ENCODE measurements at places on chromosomes 13 and 19.

GRCh38 chr13:48808683-48809082 is 155.0 kb downstream of the CYSLTR2 start:
- no peak for DNase-seq

DNA sequence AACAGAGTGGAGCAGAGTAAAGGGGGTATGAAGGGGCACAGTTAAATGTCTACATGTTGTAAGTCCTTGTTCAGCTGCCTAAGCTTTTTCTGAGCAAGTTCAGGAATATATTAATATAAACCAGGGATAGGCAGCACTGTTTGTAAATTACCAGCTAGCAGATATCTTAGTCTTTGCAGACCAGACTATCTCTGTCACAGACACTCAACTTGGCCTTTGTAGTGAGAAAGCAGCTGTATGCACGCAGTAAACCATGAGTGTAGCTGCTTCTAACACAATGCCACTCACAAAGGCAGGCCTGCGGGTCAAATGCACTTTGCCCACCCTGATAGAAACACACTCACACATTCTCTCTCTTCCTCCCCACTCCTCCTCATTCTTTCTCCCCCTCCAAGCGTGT is 1016.9 kb downstream of the UQCRFS1 start:
- DNase-seq = no peak

GRCh38 chr13:73532987-73533510 is 474.2 kb downstream of the KLF5 start:
- no peak for DNase-seq

GRCh38 chr13:98478189-98479129 is 98.4 kb downstream of the STK24 start:
- no peak for DNase-seq

DNA sequence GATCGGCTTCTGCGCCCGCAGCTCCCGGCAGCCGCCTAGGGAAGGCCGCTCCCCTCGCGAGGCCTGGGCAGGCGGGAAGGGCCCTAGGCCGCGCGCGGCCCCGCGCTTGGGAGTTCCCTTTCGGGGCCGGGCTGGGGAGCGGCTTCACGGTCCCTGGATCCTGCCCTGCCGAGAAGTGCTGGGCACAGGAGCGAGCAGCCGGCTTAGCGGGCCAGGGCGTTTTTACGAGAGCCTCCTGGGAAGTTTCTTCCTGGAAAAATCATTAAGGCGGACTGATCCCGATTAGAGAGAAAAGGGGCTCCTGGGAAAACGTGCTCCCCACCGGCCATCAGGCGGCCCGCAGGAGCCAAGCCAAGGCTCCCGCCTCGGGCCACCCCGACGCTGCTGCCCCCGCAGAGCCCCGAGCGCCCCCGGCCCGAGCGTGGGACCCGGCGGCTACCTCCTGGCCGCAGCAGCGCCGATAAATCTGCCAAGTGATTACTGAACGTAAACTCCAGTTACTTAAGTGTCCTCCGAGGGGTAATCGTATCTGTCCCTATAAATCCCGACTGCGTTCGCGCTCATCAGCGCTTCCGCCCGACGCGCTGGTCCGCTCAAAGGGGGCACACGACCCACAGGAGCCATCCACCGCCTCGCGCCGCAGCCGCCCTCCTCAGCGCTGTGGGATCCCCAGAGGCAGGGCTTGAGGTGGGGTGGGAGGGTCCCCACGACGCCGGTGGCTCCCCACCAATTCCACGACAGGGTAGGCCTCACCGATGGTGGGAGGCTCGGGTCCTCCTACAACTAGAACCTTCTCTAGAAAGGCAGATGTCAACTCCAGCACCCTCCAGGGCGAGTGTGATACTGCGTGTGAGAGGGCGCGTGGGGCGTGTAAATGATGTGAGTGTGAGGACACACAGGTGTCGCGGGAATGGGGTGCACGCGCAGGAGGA is 2.8 kb downstream of the ZIC5 start:
- no peak for DNase-seq

DNA sequence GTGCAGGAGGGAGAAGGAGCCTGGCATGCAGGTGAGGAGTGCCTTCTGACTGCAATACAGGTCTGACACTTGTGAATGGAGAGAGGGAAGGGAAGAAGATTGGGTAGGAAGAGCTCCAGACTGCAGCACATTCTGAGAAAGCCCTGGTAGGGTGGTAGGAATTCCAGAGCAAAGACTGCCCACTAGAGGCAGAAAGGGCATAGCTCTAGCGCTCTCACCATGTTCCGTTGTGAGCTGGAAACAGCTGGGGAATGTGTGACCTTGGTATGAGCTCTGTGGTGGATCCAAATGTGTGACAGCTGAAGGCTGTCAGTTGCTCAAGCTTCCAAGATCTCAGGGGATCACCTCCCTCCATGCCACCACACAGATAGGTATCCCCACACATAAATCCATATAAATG is 2.9 kb upstream of the MTUS2 start:
- no peak for DNase-seq

DNA sequence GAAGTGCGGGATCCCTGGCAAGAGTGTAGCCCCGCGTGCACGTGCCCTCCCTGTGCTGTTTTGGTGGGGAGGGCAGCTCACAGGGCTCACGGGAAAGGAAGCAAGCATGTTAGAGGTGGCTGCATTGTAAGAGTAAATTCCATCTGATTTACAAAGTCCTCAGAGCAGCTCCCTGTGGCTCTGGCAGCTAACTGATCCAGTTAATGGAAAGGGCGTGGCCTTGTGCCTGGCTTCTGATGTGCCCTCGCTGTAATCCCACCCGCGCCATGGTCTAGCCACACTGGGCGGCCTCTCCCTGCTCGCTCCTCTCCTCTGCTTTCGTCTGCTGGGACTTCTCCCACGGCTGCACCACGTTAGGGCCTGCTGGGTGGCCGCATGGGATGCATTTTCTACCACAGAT is 258.5 kb downstream of the FGF9 start:
- DNase-seq = no peak

DNA sequence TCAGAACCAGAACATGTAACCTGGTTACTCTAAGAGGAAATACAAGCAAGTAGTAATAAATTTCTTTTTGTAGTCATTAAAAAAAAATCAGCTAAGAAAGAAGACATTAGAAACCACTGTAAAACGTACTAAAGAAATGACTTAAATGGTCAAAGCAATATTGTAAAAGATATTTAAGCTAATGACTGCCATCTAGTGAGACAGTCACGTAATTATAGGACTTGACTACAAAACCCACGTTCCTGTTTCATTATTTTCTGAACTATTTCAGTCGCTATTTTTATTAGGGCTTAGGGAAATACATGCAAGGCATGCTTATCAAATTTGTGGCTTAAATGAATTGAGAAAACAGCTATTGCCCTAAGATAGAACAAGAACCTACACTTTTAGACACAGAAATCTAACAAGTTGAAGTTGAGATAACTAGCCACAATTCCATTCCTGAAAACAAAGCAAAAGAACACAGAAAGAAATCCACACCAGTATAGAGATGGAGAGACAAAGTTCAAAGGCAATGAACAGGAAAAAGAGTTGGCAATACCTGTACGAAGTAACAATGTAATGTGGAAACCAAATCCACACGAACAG is 17.9 kb downstream of the ALG5 start:
- peak; percentile 37 for DNase-seq

GRCh38 chr19:29805031-29805965 is 6.5 kb upstream of the CCNE1 start:
- DNase-seq = no peak

DNA sequence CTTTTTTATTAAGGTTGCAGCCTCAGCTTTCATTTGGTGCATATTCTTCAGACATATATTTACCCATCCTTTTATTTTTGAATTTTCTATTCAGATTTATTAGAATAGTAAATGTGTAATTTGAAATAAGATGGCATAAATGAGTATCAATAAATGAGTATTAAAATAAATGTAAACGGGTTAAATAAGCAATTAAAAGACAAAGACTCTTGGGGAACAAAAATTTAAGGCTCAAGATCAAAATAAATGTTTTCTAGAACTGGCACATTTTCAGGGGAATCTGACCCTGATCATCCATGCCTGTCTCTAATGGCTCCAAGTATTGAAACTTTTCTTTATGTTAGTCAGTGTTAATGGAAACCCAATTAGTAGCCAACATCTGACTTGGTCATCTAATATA is 3.0 kb downstream of the OR10H3 start:
- DNase-seq = no peak

DNA sequence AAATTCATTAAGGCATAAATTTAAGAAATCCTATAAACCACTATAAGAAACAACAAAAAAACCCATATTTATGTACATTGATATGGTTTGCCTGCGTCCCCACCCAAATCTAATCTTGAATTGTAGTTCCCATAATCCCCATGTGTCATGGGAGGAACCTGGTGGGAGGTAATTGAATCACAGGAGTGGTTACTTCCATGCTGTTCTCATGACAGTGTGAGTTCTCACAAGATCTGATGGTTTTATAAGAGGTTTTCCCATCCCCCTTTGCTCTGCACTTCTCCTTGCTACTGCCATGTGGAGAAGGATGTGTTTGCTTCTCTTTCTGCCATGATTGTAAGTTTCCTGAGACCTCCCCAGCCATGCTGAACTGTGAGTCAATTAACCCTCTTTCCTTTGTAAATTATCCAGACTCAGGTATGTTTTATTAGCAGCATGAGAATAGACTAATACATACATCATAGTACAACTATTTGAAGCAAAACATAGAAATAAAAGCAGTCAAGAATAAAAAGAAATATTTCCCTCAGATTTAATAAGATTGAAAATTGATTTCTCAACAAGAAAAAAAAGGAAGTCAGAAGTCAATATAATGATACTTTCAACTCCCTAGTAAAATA is 209.0 kb upstream of the GPC6 start:
- no peak for DNase-seq

- no peak for DNase-seq
Measured at GRCh38 chr19:29384656-29385055, 141.1 kb upstream of the VSTM2B start.

GRCh38 chr13:110443622-110444225 is 117.8 kb downstream of the RAB20 start:
- no peak for DNase-seq

DNA sequence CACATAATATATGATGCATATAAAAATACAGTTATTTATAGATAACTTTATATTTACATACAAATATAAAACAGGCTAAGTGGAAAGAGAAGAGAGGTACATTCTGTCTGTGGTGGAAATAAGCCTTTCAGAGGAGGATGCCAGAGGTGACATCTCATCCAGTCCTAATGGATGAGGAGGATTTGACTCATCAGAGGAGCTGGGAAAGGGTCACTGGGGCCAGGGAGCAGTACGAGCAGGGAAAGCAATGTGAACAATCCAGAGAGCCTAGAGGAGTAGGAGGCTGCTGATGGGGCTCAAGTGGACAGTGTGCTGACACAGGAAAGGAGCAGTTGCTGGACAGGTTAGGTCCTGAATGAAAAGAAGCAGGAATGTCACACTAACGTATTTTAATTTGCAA is 18.6 kb downstream of the NALCN start:
- no peak for DNase-seq

DNA sequence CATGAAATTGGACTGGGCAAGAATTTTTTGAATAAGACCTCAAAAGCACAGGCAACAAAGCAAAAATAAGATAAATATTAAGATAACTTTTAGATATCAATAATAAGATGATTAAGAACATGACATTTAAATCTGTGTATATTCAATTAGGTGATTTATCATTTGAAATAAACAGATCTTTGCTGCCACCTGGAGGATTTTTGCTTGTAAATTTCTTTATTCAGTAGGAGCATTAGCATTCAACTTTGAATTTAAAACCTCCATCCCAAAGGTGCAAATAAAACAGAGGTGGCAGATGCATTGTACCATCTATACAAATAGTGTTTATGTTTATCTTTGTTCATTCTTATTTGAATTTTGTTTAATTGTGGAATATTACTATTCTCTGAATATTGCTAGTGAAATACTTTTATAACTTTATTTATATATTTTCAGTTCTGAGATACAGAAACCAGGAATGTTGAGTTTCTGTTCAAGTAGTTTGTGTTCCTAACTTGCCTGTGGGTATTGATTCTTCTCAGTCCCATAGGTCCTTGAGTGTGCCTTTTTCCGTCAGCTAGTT is 20.9 kb downstream of the COG6 start:
- DNase-seq = peak; percentile 12

GRCh38 chr13:80235967-80236302 is 105.0 kb downstream of the SPRY2 start:
- DNase-seq = no peak

- no peak for DNase-seq
Measured at GRCh38 chr19:28136796-28137195, 1076.2 kb downstream of the UQCRFS1 start.

- DNase-seq = no peak
Measured at GRCh38 chr19:5231857-5232678, 108.5 kb downstream of the PTPRS start.

DNA sequence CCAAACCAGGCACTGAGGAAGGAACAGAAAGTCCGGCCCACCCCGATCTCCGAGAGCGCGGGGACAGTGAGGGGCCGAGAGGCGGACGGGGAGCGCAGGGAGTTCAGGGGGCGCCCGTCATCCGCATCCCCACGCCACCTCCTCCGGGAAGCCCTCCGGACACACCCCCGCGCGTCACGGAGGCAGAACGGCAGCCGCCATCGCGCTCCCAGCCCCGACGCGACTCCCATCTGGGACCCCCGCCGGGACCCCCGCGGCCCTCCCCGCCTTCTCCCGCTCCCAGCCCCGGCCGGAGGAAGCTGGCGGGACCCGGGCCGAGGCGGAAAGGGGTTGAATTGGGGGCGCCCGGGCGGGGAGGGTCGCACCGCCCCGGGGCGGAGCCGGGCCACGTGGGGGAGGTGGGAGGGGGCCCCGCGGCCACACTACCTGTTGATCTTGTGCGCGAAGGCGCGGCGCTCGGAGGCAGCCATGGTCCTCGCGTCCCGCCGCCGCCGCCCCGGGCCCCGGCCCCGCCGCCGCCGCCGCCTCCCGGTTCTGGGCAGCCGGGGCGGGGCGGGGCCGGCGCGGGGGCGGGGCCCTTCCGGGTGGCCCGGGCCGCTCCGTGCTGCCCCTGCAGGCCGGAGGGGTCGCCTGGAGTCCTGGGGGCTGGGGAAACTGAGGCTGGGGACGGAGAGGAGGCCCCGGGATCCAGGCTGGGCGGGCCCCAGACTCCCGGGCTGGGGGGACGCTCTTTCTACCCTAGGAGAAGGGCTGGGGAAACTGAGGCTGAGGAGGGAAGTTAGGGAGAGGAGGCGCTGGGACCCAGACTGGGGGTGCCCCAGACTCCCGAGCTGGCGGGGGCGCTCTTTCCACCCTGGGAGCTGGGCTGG is at the start of gene DOCK6:
DOCK6 (minus strand) TSS at position 554 of the 869 bp plus-strand sequence; CDS start at position 470, 84 bp downstream.
- peak; percentile 83 for DNase-seq
